ENCODE measurements at places on chromosomes 6 and 20.

DNA sequence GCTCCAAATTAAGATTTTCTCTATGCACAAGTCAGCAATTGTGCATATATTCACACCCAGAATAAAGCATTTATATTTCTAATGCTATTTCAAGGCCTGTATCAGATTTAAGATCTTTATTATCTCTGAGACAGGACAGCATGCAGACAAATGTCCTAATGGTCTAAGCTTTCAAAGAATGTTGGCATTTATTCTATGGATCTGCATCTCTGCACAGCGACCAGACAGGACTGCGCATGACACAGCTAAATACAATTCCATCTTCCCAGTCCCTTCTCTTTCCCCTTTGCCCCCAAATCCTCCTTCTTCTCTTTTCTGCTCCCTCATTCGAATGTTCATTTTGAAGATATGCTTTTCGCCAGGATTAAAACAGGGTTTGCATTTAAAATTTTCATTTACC lies 478.5 kb downstream of the PKHD1 start:
- no peak overlapping the region for H3K27ac ChIP-seq
- H3K27me3 ChIP-seq, result no peaks in the 10 kb centered on the region
- no peaks in the 10 kb centered on the region for H3K36me3 ChIP-seq

GRCh38 chr6:130624046-130624445 lies 203.2 kb upstream of the SMLR1 start:
- no peak overlapping the region for H3K27ac ChIP-seq
- no peaks in the 10 kb centered on the region for H3K4me1 ChIP-seq
- no peak for DNase-seq
- no peak overlapping the region for H3K4me3 ChIP-seq

DNA sequence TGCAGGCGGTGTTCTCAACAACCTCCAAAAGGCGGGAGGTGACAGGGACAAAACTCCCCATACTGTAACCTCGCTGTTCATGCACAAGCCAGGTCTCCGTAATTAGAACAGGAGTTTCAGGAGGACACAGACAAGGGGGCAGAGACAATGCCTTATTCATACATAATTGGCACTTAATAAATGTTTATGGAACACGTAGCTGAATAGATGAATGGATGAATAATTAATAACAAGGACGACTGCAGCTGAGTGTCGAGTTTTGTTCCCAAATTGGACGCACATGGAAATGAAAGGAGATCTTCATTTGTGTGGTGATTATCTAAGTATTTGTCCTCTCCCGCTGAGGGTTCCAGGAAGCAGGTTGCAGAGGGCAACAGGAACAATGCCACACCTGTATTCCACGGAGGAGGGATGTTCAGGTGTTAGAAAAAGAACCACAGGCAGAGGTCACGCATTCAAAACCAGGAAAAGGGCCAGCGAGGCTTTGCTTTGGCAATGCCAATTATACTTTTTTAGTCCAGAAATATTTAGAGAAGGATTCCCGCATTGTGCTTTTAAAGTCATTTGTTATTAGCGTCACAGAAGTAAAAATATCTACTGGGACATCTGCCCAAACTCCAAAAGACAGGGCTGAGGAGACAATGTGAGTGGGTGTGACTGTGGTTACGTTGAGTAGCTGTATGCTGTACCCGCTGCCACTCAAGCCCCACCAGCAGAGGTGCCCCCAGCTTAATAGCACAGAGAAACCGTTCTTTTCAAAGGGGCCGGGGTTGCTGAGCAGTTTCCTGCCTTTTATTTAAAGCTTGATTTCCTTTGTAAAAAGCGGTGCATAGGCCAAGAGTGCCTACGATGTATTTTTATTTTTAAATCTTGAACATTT lies 123.3 kb downstream of the PXDC1 start:
- H3K27ac ChIP-seq, result no peak overlapping the region
- no peaks in the 10 kb centered on the region for H3K36me3 ChIP-seq
- no peak for DNase-seq
- H3K4me3 ChIP-seq, result peak overlapping the region; percentile 3
- peaks cover 13% of the 10 kb centered on the region for H3K4me1 ChIP-seq

GRCh38 chr6:157326979-157327378 lies 3.7 kb upstream of the TMEM242 start:
- peak overlapping the region; percentile 64 for H3K27ac ChIP-seq
- DNase-seq, result no peak
- H3K4me1 ChIP-seq, result peaks cover 5% of the 10 kb centered on the region
- no peaks in the 10 kb centered on the region for H3K27me3 ChIP-seq

DNA sequence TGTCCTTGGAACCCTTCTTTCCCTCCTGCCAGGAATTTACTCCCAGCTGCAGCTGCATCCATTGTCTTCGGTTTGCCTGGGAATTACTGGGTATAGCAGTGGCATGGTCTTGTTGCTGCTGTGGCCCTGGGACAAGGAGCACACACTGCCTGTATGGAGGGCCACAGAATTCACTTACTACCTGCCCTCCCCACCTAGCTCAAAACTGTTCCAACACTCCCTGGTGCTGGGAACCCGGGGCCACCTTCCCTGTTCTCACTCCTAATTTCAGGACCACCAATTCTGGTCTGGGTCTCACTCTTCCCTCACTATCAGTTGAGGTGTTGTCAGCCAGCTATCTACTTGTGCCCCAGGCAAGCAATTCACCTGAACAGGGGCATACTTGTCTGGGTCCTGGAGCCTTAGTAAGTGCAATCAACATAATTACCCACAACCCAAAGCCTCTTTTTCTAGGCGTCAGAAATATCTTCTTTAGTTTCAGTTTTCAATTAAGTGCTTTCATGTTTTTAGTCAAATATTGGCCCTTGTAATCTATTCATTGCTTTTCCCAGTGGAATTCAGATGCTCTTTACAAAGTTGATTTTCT lies 47.2 kb downstream of the METTL24 start:
- no peaks in the 10 kb centered on the region for H3K4me1 ChIP-seq
- H3K27ac ChIP-seq, result no peak overlapping the region
- no peaks in the 10 kb centered on the region for H3K27me3 ChIP-seq
- no peak overlapping the region for H3K4me3 ChIP-seq
- peaks cover 8% of the 10 kb centered on the region for H3K36me3 ChIP-seq
- DNase-seq, result no peak

DNA sequence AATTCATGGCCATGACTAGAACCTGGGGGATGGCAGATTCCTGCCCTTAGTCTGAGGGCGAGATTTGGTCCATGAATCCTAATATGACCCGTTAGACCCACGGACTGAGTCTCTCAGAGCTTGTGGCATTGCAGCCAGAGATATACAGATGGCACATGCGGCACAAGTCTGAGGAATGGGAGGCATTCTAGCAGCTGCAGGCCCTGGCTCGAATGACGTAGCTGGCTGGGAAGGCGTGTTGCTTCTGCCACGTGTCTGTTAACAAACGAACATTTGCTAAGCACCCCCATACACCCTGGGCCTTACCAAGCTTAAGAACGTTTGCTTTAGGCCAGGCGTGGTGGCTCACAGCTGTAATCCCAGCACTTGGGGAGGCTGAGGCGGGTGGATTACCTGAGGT lies 68.0 kb downstream of the CD164 start:
- no peak overlapping the region for H3K4me3 ChIP-seq
- no peaks in the 10 kb centered on the region for H3K27me3 ChIP-seq
- no peaks in the 10 kb centered on the region for H3K36me3 ChIP-seq

DNA sequence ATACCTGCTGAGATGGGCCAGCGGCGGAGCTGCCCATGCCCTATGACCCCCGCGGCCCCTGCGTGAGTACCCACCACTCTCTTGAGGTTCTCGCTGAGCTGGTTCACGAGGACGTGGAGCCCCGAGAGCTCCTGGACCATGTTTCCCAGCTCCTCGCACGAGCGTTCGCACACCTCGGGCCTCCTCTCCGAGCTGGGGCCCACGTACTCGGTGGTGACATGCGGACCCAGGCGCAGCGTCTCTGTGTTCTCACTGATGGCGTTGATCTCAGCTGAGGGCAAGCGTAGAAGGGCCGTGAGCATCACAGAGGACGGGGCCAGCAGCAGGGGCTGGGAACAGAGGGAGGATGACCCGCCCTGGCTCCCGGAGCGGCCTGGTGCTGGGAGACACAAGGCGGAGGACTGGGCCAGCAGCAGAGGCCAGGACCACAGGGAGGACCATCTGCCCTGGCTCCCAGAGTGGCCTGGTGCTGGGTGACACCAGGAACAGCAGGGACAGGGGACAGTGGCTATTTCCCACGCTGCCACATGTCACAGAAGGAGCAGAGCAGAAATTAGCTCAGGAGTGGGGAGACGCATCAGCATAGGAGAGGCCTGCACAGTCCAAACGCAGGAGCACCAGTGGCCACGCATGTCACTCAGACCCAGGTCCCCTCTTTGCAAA lies 11.8 kb downstream of the THBS2 start:
- H3K27ac ChIP-seq, result peak overlapping the region; percentile 7
- no peak for DNase-seq
- no peaks in the 10 kb centered on the region for H3K27me3 ChIP-seq

GRCh38 chr20:37926612-37927011 lies 23.7 kb downstream of the VSTM2L start:
- no peaks in the 10 kb centered on the region for H3K36me3 ChIP-seq
- H3K4me3 ChIP-seq, result no peak overlapping the region
- H3K27ac ChIP-seq, result no peak overlapping the region
- H3K4me1 ChIP-seq, result no peaks in the 10 kb centered on the region

DNA sequence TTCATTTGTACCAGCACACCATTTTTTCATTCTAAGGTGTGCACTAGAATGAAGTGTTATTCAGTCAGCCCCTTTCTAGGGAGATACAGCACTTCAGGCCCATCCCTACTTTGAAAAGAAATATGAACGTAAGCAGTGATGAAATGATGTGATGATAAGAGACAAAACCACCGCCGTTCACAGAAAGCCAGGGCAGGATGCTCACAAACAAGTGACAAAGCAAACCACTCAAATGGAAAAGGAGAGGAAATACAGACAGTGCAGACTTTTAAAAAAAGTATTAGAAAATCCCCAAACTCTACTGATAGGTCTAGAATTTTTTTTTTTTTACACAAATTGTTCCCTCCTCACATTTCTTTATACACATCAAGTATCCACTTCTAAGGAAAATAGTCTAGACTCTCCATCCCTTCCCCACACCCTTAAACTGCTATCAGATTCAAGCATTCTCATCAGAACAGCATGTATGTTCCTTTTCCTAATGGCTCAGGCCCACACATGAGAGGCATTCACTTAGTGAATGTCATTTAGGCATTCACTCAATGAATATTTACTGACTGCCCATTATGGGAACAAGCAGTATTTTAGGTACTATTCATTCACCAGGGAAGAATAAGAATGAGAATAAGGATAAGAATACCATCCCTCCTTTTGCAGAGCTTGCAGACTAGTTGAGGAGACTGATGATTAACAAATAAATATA lies 243.5 kb downstream of the GMPR start:
- H3K4me3 ChIP-seq, result no peak overlapping the region
- no peaks in the 10 kb centered on the region for H3K27me3 ChIP-seq
- no peaks in the 10 kb centered on the region for H3K4me1 ChIP-seq
- peaks cover 6% of the 10 kb centered on the region for H3K36me3 ChIP-seq
- DNase-seq, result no peak

DNA sequence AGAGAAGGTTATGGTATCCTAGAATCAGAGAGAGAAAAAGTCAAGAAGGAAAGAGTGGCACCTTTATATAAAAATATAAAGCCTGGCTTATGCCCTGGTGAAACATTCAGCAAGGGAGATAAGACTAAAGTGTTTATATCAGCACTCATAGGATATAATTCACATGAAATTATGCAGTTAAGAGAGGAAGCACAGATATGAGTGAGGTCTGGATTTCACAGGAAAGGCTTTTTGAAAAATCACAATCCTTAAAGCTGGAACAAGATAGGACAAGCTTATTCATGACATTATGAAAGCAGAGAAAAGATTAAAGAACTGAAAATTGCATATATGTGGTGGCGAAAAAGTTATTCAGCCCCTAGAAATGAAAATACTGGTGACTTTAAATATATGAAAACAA lies 181.2 kb upstream of the FLRT3 start:
- no peak for DNase-seq
- H3K27me3 ChIP-seq, result no peaks in the 10 kb centered on the region
- H3K4me1 ChIP-seq, result no peaks in the 10 kb centered on the region
- H3K27ac ChIP-seq, result no peak overlapping the region
- no peaks in the 10 kb centered on the region for H3K36me3 ChIP-seq
- no peak overlapping the region for H3K4me3 ChIP-seq
